Left renal cortex interstitium (tissue), 4 donors: ENCODE measurements at places on chromosomes 12 and 14.
A peak's percentile ranks its signal among the peaks of the same experiment; 100 is the strongest.

DNA sequence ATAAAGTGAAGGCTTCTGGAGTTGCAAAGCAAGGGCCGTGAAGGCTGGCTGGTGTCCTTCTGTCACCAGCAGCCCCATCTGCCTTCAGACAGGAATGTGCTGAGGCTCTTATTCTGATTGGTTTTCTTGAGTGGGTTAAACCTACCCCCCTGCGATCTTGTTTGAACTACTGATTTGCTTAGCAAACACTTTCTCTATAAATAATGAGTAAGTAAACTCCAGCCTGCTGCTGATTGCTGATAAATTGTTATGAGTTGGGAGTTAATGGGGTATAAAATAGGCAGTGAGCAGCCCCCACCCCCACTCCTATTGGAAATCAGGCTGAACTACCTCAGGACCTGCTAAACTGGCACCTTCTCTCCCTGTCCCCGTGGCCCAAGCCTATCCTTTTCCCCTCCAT is 146.1 kb upstream of the NOS1 start:
- no peak for DNase-seq

- DNase-seq: no peak
Measured at GRCh38 chr12:11987901-11988300, 82.8 kb upstream of the BCL2L14 start.

GRCh38 chr14:96592591-96593386 is 90.6 kb downstream of the PAPOLA start:
- DNase-seq: no peak

- no peak for DNase-seq
Measured at GRCh38 chr12:127628645-127629044, 638.3 kb upstream of the TMEM132C start.

DNA sequence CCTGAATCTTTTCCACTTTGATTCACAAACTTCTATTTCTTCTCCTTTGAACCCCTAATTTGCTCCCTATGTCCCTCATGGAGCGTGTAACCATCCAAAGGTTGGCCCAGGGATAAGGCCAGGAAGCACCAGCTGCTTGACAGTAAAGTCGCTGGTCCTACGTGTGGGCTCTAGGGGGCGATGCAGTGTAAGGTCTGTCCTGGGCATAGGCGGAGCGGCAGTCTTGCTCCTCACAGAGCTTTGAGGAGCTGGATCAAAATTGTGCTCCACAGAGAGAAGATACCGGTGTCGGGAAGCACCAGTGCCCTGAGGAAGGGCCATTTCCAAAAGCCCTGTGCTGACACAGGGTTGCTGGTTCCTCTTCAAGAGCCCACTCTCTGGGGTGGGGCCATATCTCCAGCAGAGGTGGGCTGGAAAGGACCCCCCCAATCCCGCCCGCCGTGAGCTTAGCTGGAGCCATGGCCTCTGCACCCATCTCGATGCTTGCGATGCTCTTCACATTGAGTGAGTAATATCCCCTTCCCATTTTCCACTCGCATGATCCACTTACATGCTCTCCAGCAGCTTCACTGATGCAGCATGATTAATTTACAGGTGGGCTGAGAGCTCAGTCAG is 49.9 kb upstream of the OR4E1 start:
- DNase-seq: no peak

DNA sequence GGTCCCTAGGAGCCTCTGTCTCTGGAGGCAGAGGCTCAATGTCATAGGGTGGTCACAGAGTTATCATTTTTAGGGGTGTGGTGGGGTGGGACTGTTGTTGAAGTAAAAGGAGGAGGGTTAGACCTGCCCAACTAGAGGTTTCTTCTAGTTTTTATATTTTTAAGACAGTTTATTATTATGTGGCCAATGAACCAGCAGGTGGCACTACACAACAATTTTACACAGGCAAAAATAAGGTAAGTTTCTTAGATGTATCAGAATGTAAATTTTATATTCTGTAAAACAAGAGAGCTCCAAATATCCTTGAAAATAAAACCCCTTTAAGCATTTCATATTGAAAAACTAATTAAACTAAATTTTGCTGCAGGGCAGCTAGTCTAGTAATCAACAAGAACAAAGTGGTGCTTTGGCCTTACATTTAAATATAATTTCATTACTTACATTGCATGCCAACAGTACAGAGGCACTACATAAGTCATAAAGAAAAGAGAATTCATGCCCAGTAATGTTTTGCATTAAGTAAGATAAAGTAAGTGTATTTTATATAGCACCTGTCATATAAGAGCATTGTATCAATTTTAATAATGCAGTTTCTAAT is 22.2 kb upstream of the OVCH1 start:
- DNase-seq: peak; percentile 29

DNA sequence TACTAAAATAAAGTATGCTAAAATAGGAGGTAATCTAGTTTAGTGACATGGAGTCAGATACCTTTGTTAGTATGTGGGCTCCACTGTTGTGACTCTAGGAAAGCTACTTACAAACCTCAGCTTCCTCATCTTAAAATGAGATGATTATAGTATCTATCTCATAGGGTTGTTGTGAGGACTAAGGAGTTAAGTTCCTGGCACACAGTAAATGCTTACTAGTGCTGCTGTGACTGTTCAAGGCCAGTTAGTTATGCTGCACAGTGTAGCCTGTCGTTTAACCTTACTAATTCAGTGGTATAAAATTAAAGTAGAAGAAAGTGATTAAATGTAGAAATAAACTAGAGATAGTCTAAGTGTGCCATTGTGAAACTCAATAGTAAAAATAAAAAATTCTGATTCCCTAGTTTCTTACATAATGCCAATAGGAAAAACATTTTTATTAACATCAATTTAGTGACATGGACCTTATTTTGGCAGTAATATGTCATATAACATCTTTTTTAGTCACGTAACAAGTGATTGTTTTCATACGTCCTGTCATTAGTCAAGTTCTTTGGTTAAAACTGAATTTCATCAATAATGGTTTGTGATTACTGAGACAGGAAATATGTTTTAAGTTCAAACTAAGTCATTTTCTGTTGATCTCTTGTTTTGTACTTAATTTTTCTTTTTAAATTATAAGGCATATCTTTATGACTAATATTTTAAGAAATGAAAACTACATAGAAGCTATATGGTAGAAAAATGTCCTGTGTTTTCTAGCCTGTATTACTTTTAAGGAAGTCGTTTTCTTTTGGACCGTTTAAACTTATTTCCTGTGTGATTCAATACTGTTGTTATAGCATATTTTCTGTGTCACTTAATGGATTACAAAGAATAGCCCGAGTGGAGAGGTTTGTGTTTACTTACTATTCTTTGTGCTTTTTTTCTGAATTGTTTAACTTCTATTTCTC is 74.0 kb downstream of the PCNX1 start:
- DNase-seq: no peak
